PC-3 (cell line): ENCODE measurements at places on chromosomes 2 and 18. TPM values are rescaled to one million over a fixed set of nuclear protein-coding genes. Genes with fewer than 3 reads are reported as not detected.

GRCh38 chr18:62634979-62635630 lies 80.2 kb upstream of the PHLPP1 start:
- peak; percentile 80 for DNase-seq

DNA sequence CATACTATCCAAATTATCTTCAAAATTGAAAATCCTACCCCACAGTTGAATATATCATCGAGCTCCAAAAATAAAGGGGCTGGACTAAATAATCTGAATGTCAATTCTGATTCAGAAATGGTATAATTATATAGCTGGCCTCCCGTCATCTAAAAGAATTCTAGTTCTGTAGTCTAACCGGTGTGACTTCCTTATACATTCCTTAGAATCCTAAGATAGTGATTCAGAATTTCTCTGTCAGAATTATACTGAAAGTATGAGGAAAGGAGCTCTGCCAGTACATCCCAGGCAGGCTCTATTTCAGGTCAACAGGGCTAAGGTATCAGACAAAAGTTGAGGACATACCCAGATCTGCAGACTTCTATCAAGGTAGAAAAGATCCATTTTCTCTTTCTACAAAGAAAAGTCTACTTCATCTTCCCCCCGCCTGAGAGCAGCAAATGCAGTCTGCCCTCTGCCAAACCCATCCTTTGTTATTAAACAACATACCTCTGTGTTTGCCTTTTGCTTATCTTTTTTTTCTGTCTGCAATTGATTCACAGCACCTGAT lies 128.5 kb downstream of the METTL4 start:
- DNase-seq, result peak; percentile 83

DNA sequence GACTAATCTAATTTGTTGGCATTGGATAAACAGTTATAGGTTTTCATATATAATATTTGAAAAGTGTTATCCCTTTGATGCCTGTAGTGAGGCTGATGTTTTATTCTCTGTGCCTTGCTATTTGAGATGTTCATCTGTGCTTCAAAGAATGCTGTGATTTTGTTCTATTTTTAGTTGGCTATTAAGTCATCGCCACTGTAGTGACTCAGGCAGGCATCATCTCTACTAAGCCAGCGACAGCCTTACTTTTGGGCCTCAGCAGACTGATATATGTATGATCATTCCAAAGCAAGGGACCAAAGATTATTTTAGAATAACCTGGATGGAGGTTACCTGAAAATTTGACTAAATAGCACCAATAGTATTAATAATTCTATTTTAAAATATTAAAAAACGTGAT lies 1674.5 kb upstream of the NXPH2 start:
- DNase-seq, result peak; percentile 78

GRCh38 chr2:209840434-209840833 lies 68.8 kb downstream of the UNC80 start:
- no peak for DNase-seq

DNA sequence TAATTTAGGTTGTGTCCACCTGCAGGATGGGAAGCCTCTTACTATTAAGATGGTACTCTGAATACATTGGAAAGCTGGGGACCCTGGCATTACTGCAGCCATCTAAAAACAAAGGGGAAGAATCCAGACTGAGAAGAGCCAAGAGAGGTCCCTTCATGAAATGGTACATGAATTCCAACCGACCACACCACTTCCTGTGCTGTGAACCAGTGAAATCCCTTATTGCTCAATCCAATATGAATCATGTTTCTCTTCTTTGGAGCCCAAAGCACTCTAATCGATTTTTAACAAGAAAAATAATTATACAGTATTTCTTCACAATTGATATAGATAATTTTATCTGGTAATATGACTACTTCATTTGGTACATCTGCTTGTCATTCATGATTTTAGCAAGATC lies 479.7 kb upstream of the RAB6C start:
- no peak for DNase-seq

DNA sequence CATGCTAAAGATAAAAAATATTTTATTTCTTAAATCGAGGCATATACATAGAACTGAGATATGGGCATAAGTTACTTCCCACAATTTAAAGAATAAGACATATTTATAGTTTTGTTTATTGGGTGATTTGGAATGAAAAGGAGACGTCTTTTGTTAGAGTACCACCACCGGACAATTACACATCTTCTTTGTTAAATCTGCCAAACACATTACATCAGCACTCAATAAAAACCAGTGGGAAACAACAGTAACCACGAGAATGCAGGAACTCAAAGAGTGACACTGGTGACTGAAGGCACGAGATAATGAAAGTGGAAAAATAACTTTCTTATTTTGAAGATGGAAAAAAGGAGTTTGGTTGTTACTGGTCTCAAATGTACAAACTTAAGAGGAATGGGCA lies 92.6 kb upstream of the TFCP2L1 start:
- no peak for DNase-seq

DNA sequence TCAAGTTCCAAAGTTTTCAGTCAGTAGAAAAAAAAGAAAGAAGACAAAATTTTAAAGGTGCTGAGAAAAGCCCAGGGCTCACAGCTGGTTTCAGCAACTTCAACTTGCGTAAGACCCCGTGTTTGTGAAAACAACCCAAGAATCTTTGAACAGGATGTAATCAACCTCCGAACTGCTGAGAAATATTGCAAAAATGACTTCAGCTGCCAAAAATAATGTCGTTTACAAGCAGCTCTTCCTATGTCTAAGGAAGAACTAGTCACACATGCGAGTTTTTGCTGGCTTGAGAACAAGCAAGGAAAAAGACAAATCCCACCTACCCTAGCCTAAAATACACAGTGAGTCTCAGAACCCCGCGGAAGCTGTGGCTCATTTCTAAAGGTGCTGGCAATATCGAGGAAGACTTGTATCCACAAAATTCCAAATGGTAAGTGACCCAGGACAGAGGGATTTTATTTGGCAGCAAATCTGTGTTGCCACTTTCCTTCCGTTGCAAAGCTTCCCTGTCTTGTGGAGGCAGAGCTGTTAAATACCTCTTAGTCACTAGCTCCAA lies 59.8 kb upstream of the SLC8A1 start:
- peak; percentile 56 for DNase-seq

GRCh38 chr2:100615471-100615870 lies 52.7 kb downstream of the PDCL3 start:
- DNase-seq, result no peak

GRCh38 chr2:44753552-44754285 lies 187.8 kb upstream of the SIX3 start:
- no peak for DNase-seq

- no peak for DNase-seq
Observed at GRCh38 chr2:67839668-67840067, 223.1 kb downstream of the C1D start.

DNA sequence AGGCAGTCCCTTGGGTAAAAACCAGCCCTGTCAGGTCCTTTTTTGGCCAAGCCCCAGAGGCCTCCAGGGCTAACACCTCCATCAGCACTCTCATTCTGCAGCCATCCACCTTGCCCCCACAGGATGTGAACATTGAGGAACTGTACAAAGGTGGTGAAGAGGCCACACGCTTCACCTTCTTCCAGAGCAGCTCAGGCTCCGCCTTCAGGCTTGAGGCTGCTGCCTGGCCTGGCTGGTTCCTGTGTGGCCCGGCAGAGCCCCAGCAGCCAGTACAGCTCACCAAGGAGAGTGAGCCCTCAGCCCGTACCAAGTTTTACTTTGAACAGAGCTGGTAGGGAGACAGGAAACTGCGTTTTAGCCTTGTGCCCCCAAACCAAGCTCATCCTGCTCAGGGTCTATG lies 7.3 kb downstream of the IL1F10 start:
- no peak for DNase-seq

GRCh38 chr2:234686088-234686890 lies 189.4 kb upstream of the ARL4C start:
- peak; percentile 58 for DNase-seq

DNA sequence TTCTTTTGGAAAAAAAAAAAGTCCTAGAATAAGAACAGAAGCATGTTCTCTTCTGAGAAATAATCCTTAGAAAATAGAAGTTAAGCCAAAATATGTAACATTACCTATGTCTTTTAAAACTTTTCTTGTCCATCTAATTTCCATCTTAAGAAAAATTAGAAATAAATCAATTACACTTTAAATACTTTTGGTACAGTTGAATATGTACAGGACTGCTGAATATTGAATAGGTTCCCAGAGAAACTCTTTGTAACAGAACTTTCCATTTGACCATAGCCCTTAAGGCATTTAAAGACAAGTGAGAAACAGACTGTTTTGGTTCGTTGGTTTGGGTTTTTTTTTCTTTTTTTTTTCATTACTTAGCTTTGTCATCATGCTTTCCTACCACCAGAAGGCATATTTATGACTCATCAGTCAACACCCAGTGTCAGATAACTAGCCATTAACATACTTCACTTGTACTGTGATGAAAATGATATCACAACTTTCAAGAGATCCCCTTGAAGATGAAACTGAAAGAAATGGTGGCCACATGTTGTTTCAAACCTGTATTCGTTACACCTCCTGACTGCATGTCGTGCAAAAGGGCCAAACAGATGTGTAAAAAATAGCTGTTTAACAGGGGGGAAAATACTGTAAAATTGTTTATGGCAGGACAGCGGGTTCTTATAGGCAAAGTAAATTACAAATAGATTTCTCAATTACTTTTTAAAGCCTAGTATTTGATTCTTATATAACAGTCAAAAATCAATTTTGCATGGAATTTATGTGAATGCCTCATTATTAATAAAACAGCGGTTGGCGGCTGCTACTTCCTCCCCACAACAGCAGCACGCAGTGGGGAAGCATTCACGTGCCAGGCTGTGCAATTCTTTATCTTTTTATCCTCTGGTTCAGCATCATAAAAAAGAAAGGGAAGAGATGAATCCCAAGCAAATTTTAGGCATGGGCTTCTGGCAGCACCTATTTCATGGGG lies 280.7 kb upstream of the HNRNPA3 start:
- DNase-seq, result peak; percentile 24

DNA sequence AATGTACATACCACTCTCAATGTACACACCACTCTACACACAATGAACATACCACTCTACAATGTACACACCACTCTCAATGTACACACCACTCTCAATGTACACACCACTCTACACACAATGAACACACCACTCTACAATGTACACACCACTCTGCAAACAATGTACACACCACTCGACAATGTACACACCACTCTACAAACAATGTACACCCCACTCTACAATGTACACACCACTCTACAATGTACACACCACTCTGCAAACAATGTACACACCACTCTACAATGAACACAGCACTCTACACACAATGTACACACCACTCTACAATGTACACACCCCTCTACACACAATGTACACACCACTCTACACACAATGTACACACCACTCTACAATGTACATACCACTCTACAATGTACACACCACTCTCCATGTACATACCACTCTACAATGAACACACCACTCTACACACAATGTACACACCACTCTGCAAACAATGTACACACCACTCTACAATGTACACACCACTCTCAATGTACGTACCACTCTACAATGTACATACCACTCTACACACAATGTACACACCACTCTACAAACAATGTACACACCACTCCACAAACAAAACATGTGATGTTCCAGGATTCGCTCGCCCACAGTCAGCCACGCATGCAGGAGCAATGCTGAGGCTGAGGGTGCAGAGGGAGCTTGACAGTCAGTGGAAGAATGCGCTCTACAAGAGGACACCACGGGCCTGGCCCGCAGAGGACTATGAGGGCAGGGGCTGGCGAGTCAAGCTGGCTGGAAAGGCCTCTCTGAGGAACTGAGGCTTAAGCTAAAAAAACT lies 118.2 kb downstream of the HDAC4 start:
- DNase-seq, result no peak

DNA sequence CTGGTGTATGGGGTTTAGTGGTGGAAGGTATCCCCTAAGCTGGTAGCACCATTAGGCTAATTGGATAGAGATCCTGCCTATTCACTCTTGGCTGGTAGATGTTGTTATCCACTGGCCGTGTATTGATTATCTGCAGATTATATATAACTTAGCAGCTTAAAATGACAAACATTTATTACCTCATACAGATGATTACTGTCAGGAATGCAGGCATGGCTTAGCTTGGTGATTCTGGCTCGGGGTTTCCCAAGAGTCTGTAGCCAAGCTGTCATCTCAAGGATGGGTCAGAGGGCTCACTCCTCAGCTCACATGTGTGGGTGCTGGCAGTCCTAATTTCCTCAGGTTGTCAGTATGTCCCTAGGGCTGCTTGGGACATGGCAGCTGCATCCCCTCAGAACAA lies 465.8 kb downstream of the PARD3B start:
- no peak for DNase-seq

- no peak for DNase-seq
Observed at GRCh38 chr2:204888222-204888621, 342.9 kb downstream of the PARD3B start.

GRCh38 chr2:170217778-170218251 lies 39.9 kb downstream of the MYO3B start:
- DNase-seq, result no peak

DNA sequence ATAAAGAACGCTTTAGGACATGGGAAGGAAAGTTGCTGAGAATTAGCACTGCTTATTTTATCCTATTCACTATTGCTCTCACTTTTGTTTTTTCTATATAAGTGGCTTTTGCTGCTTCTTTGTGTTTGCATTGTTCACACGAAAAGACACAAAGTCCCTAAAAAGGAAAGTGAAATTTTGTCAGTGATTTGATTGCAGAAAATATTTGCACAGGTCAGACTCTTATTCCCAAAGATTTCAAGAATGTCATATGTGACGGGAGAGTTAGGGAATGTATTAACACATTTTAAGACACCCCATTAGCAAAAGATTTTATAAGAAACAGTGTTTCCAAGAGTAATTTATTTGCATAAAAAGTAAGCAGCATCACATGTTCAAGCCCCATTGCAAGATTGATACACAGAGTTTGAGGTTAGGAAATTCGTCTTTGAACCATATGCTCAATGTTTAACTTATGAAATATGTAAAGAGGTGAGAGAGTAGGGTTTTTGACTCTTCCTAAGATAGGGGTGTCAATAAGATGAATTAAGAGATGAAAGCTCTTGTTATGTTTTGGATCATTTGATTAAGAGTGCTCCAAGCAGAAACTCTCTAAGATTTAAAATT lies 57.0 kb downstream of the CCDC102B start:
- no peak for DNase-seq

The LIMS3 gene
- total RNA-seq, result 0.26 TPM in 1 of 2 replicates, not detected in the other

The RAD51AP2 gene
- total RNA-seq, result not detected in 2 replicates

The UNC50 gene
- total RNA-seq, result 18.4 and 26.0 TPM in 2 replicates
